Activated B cell treated with CpG ODN at 0.5 μM for 24 hours (primary cell): ENCODE measurements at places on chromosomes 11 and 22.
A peak's percentile ranks its signal among the peaks of the same experiment; 100 is the strongest.

DNA sequence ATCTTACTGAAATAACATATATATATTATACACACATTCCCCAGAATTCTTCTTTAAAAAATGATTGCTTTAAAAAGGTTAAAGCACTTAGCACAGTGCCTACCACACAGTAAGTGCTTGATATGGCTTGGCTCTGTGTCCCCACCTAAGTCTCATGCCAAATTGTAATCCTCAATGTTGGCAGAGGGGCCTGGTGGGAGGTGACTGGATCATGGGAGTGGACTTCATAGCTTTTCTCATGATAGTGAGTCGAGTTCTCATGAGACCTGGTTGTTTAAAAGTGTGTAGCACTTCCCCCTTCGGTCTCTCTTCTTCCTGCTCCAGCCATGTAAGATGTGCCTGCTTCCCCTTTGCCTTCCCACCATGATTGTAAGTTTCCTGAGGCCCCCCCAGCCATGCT lies 6.2 kb downstream of the CRYAB start:
- DNase-seq, result no peak

GRCh38 chr11:5524756-5525155 lies 8.3 kb upstream of the UBQLNL start:
- no peak for DNase-seq

GRCh38 chr11:110463153-110463552 lies 33.4 kb downstream of the FDX1 start:
- no peak for DNase-seq

DNA sequence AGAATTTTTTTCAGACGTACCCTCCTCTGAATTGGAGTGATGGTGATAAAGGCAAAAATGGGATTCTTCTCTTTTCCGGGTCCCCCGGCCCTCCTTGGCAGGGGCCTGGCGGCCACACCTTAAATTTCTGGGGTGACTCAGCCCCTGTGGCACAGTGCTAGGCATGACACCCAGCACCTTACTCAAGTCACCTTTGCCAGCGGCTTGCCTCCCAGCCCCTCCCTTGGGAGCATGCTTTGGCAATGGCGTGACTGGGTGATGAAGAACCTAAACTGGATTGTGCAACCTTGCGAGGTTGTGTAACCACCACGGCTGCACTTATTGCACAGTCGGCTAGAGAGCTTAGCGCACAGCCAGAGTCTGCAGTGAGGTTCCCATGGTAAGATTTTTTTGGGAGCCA lies 16.2 kb upstream of the LDLRAD3 start:
- no peak for DNase-seq

DNA sequence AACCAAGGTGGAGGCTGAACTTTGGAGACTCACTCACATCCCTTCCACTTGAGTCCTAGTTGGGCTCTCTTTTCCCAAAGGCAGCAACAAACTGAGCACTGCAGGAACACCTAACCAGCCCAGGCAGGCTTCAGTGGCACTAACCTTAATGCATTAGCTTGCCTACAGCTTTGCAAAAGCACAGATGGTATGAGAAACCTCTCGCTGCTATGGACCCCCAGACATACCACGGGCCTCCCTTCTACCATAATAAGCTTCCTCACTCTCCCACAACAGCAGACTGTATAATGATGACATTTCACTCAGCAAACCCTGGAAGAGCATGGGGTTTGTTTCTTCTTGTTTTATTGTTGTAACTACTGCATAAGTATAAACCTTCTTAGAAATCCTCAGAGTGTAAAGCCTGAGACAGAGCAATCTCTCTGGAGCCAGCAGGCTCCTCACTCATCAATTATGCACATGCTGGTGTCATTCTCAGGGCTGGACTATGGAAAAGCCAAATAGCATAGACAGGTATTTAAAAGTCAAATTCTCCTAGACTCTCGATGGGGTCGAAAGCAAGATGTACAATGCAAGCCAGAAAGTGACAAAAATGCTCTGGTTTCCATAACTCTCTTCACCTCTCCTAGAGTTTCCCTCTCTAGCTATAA lies 167.6 kb downstream of the NXPE2 start:
- DNase-seq, result no peak

DNA sequence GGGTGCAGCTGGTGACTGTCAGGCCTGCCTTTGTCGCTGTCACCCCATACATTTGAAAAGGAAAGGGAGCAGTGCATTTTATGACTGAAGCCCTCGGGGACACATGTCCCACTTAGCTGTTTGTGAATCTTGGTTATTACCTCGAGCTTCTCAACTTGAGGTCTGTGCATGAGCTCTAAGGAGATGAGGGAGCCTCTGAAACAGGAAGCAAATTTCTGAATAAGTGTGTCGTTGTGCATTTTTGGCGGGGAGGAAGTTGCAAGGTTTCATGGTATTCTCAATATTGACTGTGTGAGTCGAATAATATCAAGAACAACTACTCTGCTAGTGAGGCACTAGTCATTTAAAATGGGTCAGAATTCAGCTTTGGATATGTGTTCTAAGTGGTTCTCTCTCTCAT lies 149.7 kb upstream of the PLET1 start:
- DNase-seq, result no peak

GRCh38 chr11:133720951-133721350 lies 124.4 kb downstream of the SPATA19 start:
- no peak for DNase-seq

GRCh38 chr22:49260681-49261580 lies 566.7 kb downstream of the BRD1 start:
- no peak for DNase-seq

DNA sequence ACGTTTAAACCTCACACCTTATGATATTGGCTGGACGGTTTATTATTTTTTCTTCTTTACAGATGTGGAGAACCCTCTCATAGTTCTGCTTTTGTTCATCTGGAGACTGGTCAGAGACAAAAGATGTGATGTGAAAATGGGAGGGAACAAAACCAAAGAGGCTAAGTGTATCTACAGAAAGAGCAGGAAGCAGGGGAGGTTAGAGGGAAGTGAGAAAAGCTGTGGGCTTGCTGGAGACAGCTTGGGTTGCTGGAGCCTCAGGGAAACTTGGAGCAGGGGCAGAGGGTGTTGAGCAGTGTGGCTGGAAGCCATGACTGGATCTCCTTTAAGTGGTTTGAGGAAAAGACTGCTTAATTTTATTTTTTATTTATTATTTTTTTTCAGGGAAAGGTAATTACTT lies 79.0 kb upstream of the SNX19 start:
- DNase-seq, result no peak

- DNase-seq, result no peak
These were observed 201.6 kb upstream of the SORL1-AS1 start for GRCh38 chr11:121654259-121654842.

DNA sequence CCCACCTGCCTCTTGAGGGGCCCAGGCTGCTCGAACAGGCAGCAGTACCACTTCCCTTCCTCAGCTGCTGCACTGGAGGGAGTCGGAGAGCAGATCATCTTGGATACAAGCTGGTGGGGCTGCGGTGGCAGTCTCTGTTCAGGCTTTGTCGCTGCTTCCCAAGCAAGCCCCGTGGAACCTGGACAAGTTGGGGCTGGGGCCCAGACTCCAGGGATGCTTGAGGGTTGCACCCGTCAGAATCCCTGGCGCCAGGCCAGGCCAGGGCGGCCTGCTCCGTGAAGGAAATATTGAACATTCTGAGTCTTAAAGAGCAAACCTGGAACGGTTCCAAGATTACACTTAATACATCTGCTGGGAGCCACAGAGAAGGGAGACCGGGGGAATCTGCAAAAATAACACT lies 310.1 kb upstream of the SORL1-AS1 start:
- no peak for DNase-seq

- DNase-seq, result no peak
These were observed 83.7 kb downstream of the STIM1 start for GRCh38 chr11:3939211-3939610.

- no peak for DNase-seq
These were observed 671.7 kb downstream of the BRD1 start for GRCh38 chr22:49155770-49156580.

GRCh38 chr11:95229993-95230809 lies 801 bp downstream of the SESN3 start:
- DNase-seq, result peak; percentile 33

DNA sequence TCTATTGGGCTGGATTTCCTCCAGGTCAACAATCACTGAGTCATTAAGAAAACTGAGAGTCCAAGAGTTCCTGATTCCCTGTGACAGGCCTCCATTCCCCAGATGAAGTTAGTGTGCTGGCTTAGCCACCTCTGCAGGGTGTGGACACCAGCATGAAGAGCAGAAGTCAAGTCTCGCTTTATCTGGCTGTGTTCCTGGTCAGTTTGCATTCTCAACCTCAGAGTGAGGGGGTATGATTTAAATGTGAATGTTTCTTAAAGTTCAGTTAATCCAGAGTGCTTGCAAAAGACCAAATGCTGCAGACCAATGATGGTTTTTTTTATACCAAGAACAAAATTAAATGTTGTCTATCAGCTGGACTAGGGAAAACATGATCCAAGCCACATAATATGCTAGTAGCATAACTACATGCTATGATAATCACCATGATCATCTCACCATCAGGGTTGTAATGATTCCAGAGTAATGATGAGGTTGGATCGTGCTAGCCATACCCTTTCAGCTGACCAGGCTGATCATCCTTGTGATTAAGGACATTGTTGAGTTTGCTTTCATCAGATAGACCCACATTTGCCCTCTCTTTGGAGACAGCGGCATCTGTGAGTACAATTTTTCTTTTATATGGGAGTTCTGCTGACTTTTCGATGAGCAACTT lies 145.8 kb upstream of the ARHGAP20 start:
- no peak for DNase-seq

DNA sequence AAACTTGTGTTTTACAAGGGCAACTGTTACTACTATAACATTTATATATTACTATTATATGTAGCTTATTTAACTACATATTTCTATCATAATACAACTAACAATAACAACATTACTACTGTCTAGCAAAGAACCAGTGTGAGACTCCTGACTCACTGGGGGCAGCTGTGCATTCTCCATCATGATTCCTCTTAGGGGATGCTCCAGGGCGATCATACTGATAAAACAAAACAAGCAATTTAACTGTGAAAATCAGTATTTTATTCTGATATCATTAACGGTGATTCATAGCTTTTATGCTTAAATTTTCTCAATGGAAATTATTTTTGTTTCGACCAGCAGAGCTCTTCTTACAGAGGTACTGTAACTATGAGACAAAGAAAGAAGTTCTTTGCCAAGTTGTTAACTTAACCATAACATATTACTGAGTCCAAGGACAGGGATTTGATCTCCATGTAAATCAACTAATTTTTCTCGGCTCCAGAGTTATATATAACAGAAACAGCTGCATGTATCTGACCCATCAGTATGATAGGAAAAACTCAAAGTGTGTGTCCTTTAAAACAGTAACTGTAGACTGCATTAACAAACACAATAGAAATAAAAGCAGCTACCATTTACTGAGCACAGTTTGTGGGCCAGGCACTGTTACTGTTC lies 24.8 kb upstream of the FNBP4 start:
- DNase-seq, result no peak

GRCh38 chr11:123434262-123434661 lies 4.2 kb downstream of the GRAMD1B start:
- DNase-seq, result no peak

GRCh38 chr11:63536669-63537292 lies at the start of gene PLAAT4:
PLAAT4 (plus strand) TSS chr11:63536808; CDS start chr11:63536869, 61 bp downstream.
- DNase-seq, result peak; percentile 30

DNA sequence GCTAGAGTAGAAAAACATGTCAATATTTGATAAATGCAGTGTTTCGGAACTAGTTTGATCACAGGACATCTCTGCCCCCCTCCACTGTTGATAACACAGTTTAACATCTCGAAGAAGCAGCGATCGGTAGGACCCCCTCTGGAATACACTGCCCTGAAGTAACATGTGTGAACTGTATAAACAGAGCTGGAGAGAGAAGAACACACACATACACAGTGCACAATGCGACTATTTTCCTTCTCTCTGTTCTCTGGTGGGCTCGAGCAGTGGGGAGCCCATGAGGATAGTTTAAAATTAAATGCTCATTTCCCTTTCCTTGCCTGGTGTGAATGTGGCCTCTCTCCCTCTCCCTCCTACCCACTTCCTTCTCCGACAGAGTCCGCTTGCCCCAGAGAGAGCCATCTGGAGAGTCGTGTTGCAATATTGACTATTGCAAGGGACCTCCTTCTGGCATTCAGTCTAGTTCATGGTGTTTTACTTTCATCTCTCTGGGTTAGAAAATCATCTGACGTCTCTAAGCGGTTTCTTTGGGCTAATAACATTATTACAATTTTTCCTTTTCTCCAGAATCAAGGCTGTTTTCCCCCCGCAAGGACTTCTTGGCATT lies 51.6 kb upstream of the BARX2 start:
- no peak for DNase-seq

GRCh38 chr22:39877079-39877845 lies 16.3 kb downstream of the ENTHD1 start:
- no peak for DNase-seq

GRCh38 chr11:47147250-47147649 lies 29.4 kb downstream of the ARFGAP2 start:
- DNase-seq, result no peak

DNA sequence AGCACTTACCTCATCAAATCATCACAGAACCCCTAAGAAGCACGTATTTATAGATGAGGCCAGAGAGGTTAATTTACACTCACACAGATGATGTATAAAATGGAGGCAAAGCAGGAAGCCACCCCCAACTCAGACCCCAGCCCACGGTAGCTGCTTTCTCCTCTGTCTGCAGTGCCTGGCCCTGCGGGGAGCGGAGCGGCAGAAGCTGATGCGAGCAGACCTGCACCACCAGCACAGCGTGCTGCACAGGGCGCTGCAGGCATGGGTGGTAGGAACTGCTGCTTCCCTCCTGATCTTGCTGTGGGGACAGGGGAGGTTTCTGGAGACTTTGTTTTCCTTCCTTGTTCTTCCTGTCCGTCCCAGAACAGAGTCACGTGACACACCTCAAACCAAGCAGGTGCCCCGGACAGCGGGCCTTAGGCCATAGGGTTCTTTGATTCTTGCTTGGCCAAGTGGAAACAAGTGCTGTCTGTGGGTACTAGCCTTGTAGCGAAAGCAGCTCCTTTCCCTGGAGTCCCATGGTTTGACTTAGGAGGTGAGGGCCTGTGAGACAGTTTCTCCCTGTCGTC lies 57.8 kb downstream of the PISD start:
- DNase-seq, result no peak

DNA sequence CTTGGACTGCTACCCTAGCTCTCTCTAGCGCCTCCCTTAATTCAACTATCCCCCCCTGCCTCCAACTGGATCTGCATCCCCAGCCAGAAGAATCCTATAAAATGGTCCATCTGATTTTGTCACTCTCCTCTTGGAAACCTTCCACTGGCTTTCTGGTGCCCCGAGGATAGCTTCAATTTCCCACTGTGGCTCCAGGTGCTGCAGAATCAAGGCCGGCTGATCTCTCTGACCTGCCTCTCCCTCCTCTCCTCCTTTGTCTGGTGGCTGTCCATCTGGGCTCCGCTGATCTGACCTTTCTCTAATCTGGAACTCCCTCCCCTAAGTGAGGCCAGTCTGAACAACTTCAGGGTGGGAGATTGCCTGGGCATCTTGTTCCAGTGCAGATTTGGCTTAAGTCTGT lies 6.1 kb upstream of the GRK3 start:
- DNase-seq, result no peak
